ENCODE measurements at places on chromosomes 5 and 9.
A peak's percentile ranks its signal among the peaks of the same experiment; 100 is the strongest.

DNA sequence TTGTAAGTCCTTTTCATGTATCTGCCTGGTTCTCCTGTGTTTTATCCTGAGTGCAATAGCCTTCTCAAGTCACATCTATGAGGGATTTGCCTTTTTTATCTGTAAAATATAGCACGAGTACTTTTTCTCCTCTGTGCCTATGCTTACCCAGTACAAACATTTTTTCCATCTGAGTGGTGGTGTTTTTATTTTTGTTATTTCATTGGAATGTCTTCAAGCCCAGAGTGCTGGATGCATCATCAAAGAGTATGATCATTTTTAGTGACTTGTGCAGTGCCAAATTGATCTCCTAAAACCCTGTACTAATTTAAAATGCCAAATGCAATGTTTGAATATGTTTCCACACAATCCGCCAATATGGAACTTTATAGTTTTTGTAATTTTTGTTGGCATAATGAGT lies 86.1 kb downstream of the TLE4 start:
- DNase-seq, result no peak

- no peak for DNase-seq
Measured at GRCh38 chr5:64788156-64788555, 19.4 kb downstream of the CWC27 start.

- DNase-seq, result no peak
Measured at GRCh38 chr5:20524991-20525529, 537.1 kb upstream of the CDH18 start.

DNA sequence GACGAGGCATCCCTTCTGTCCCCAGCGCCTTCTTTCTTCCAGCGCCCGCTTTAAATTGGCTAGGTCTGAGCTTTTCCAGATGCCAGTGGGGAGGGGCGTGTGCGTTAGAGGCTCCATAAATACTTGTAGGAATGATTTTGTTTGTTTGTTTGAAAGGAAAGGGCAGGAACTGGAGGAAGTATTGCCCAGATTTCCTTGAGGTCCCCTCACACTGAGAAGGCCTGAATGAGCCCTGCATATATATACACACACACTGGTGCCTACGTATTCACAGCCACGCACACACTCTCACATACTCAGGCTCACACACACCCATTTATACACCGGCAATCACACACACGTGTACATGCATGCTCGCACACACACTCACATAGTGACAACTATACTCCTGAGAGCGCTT lies 1.0 kb upstream of the SLIT3 start:
- DNase-seq, result no peak

DNA sequence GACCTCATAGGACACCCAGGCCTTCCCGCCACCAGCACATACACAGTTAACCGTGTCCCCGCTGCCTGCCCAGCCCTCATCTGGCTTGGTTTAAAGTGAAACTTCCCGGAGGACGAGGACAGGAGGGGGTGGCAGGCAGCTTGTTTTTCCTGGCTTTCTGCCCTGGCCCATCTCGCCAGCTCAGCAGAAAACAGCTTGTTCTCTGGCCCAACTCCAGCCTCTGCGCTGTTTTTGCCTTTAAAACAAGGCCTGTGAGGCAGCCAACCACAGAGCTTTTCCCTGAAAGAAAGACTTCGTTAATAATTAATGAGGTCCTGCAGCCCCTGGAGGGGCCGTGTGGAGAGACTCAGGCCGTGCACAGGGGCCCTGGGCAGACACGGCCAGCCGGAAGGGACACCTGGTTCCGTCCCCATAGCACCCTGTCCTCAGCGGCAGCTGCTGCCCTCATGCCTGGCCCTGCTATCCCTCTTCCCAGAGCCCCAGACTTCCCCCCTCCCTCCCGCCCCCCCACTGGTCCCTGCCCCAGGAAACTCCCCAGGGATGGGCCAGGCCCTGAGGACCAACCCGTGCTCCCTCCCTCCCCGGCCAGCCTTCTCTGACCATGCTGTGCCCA lies 108.7 kb downstream of the RXRA start:
- peak; percentile 90 for DNase-seq

GRCh38 chr9:92716557-92716956 lies 46.6 kb upstream of the IPPK start:
- peak; percentile 87 for DNase-seq

DNA sequence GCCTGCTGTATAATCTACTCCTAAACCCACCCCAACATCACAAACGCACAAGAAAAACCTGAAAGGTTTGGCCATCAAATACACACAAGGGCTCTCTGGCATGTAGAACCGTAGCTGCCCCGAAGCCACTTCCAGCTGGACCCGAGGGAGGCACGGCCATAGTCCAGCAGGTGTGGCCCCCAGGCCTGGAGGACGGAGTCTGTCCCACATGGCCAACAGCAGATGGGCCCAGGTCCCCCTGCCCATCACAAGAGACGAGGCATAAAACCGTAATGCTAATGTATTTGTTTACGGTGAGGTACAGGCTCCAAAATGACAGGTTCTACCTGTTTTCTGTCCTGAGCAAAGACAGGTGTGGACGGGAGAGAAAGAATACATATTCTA lies 234.2 kb downstream of the SYK start:
- no peak for DNase-seq

GRCh38 chr5:76863001-76863400 lies 13.2 kb downstream of the S100Z start:
- DNase-seq, result no peak

- no peak for DNase-seq
Measured at GRCh38 chr5:31516802-31517201, 15.1 kb downstream of the DROSHA start.

DNA sequence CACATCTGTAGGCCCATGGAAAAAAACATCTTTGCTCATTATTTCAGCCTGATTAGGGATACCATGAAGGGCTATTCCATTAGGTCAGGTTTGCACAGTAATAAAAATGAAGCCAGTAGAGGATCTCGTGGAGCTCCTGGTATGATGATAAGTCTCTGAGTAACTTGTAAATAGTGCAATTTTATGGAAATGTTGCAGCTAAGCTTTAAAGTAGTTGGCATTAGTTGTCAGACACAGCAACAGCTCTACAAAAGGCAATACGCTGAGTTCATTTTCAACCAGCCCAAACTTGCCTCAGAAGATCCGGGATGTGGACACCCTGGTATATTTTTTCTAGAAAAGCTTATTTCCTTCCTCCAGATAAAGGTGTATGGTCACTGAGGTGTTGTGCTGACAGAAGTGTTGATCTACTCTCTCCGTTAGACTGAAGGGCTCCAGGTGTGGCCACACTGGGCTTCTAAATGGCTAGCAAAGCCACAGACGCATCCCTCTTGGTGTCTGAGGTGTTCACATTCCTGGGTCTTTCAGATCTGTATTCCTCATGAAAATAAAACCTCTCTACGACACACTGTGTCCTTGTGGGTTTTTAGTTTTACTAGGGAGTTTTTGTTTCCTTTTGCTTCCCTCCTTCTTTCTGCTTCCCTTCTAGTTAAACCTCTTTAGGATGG lies 141.6 kb downstream of the GHR start:
- peak; percentile 32 for DNase-seq

- no peak for DNase-seq
Measured at GRCh38 chr5:148897842-148898241, 71.4 kb downstream of the ADRB2 start.

GRCh38 chr5:17118631-17119030 lies 98.8 kb upstream of the BASP1 start:
- peak; percentile 87 for DNase-seq

DNA sequence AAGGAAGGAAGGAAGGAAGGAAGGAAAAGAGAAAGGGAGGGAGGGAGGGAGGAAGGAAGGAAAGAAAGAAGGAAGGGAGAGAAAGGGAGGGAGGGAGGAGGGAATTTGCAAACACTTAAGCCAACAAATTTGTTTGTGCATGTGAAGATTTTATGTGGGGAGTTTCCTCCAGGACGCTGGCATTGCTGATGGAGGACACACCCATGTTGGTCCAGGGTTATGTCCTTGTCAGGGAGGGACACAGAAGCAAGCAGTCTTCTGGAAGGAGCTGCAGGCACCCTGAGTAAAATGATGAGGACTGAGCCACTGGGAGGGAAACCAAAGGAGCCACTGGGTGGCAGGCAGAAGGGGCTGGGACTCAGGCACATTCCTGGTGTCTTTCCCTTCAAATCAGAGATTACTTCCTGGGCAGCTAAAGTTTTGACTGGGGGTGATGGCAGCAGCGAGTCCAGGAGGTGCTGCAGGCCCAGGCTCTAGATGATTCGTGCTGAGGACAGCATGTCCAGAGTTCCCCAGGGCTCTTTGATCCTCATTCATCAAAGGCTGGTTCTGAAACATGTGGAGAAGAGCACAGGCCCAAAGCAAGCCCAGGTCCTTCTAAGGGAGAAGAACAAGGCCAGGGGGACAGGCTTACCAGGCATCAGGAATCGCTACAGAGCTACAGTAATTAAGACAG lies 109.2 kb downstream of the PAX5 start:
- no peak for DNase-seq

DNA sequence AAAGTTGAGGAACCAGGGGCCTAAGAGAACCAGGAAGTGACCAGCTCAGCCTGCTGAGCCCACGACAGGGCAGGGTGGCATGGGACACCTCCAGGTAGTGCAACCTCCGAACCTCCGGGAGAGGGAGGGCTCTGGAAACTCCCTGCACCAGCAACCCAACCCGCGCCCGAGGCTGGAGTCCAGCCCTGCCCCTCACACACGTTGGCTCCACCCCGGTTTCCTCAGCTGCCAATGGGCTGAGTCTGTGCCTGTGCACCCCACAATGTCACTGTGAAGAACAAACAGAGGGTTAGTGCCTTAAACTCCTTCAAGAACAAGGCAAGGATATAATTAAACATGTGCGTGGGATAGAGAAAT lies 17.0 kb upstream of the UNC5A start:
- DNase-seq, result no peak

- DNase-seq, result no peak
Measured at GRCh38 chr5:353612-354580, 32.4 kb downstream of the AHRR start.

DNA sequence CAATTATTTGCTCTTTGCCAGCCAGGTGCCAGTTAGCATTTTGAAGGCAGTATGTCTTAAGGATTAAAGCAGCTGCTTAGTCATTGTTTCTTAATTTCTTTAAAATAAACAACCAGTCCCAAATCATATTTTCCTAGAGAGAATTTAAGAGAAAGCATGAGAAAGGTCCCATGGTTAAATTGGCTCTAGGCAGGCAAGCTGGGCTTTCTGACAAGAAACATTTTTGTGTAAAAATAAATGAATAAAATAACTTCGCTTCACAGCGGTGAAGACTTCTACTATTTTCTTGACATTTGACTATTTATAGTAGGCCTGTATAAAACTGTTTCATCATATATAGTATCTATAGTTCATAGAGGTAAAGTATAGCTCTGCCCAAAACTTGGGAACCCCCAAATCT lies 617.7 kb upstream of the C9orf72 start:
- DNase-seq, result no peak

- no peak for DNase-seq
Measured at GRCh38 chr9:92424340-92424739, at the start of gene OMD. Gene OMD (minus strand): TSS chr9:92424471. CDS start chr9:92417558, 6,913 bp downstream.

DNA sequence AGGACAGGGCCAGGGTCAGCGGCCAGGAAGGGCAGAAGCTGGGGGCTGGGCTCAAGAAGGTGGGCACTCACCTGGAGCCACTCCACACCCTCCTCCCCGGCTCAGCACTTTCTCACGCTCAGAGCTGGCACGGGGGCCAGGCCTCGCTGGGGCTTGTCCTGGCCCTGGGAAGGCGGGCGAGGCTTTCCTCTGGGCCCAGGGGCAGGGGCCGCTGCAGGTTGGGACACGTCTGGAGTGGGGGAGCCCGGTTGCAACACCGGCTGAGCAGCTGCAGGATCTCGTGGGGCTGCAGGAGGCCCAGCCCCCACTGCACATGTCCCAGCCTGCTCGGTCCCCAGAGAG lies 38.9 kb upstream of the EGFL7 start:
- DNase-seq, result peak; percentile 100

DNA sequence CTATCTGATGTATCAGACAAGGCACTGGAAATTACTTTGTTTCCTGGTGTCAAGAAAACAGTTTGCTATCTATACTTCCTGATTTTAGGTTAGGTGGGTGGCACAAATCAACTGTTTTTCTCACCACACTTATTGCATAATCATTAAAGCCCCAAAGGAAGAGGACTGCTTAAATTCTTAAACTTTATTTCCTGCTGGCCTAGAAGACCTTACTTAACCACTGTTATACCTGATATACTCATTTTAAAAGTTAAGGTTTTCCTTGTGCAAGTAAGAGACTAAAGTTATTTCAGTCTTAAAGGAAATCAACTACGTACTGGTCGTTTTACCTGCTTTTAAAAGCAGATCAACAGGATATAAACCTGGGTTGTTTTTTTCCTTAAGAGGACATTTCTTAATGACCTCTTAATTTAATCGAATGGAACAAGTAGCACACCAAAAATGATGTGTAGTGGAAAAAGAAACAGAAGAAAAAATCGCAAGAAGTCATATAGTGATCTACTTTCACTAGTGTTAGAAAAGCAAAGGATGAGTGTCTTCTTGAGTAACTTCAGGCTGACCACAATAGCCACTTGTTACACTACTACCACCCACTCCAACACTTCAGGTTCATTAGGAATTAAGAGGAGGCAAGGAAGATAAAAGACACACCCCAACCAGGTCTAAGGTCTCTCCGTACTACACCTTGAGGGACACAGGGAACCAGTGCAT lies 974 bp downstream of the CLINT1 start:
- peak; percentile 51 for DNase-seq

DNA sequence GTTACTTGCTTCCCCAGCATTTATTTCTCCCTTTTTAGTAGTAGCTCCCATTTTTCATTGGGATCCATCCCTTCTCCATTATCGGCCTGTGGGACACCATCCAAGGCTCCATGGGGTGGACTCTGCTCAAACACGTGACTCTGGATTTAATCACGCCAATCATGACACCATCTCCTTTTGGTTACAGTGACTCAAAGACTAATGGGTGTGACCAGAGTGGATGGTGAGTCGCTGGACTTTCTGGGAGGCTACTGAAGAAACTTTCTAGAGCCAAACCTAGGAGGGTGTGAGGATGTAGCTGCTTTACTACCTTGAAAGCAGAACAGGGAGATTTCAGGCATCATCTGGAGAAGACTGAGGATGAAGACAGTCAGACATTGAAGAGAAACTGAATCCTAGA lies 93.1 kb downstream of the PJA2 start:
- peak; percentile 37 for DNase-seq

GRCh38 chr9:136558373-136558772 lies 12.5 kb upstream of the NOTCH1 start:
- no peak for DNase-seq

- DNase-seq, result peak; percentile 54
Measured at GRCh38 chr9:78035383-78035993, 3.9 kb upstream of the GNAQ start.

- no peak for DNase-seq
Measured at GRCh38 chr5:3201941-3202340, 393.7 kb upstream of the IRX1 start.

- DNase-seq, result no peak
Measured at GRCh38 chr9:89743573-89744254, 138.9 kb downstream of the GADD45G start.

- no peak for DNase-seq
Measured at GRCh38 chr5:137024044-137024443, 475.1 kb downstream of the SPOCK1 start.

Measured in RWPE1 (cell line).